ENCODE measurements at places on chromosomes 13 and 19.
A peak's percentile ranks its signal among the peaks of the same experiment; 100 is the strongest.

- no peak for DNase-seq
Measured at GRCh38 chr19:38318660-38319059, 985 bp upstream of the KCNK6 start.

- no peak for DNase-seq
Measured at GRCh38 chr19:19224150-19224851, 12.5 kb downstream of the NCAN start.

- no peak for DNase-seq
Measured at GRCh38 chr19:14542711-14543328, 13.4 kb downstream of the TECR start.

GRCh38 chr13:76226941-76227340 is 590.8 kb downstream of the LMO7 start:
- DNase-seq = no peak

DNA sequence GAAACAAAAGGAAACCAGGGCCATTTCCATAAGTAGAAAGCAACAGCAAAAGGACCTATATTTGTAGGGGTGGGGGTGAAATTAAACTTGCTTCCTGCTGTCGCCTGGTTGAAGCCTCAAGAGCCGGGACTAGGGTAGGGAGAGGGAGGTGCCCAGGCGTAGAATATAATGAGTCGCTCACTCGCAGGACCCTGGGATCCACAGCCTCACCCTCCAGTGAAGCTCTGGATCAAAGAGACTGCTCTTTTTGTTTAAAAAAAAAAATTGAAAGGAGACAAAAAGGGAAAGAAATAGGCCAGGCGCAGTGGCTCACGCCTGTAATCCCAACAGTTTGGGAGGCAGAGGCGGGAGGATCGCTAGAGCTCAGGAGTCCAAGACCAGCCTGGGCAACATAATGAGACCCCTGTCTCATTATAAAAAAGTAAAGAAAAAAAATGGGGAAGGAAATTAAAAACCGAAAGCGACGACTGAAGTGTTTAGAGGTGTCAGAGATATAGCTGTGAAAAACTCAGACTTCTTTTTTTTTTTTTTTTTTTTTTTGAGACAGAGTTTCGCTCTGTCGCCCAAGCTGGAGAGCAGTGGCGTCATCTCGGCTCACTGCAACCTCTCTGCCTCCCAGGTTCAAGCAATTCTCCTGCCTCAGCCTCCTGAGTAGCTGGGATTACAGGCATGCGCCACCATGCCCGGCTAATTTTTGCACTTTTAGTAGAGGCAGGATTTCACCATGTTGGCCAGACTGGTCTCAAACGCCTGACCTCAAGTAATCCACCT is 10.9 kb upstream of the ADGRE5 start:
- DNase-seq = peak; percentile 65

DNA sequence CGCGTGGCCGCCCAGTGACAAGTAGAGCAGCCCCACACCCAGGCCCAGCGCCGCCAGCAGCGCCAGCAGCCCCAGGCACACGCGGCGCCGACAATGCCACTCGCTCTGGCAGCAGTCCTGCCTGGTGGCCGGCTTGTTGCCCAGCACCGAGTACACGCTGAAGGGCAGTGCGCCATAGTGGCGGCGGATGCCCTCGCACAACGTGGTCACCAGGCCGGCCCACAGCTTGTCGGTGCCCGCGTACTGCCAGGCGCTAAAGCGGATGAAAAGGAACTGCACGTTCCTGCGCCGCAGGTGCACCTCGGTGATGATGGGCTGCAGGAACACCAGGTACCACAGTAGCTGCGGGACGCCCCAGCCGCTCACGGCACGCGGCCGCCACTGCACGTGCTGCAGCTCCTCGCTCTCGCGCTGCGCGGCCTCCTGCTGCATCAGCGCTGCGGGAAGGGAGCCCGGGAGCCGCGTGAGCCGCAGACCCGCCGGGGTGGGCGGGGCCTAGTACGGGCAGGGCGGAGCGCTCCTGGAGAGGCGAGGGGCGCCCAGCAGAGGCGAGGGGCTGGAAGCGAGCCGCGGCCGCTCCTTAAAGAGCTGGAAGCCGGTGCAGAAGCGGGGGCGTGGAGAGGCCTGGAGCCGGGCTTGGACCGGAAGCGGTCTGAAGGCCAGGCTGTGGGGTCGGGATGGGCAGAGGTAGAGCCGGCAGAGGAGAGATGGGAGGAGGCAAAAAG is 7.3 kb downstream of the NKPD1 start:
- DNase-seq = peak; percentile 51

DNA sequence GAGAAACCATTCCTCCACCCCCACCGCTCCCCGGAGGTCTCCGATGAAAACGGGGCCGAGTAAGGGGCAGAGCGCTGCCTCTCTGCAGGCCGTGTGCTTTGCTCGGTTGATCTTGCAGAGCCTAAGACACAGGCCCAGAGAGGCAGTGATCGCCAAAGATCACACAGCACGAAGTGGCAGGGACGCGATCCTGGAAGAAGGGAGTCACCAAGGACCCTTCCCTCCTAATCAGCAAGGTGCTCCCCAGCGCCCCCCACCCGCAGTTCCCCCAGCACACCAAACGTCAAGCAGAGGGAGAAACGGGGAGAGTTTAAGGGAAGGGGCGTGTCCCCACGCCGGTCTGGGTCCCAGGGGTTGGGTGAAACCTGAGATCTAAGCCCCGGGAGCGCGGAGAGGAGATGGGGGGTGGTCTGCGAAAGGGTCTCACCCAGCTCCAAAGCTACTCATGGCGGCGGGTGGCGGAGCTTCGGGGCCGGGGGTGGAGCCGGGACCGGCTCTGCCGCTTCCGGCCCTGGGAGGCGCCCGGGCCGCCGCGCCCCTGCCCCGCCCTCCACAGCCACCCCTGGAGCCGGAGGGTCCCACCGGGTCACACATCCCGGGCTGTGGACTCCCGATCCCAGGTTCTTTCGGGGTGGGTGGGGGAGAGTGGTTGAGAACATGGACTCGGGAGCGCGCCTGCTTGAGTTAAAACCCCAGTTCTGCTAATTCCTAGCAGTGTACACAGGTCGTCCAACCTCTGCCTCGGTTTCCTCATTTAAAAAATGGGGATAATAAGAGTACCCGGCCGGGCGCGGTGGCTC is at the start of gene EML2:
Gene EML2 (minus strand): TSS at position 468 of the 800 bp plus-strand sequence. CDS start 21 bp downstream, at position 447.
- DNase-seq = peak; percentile 76

DNA sequence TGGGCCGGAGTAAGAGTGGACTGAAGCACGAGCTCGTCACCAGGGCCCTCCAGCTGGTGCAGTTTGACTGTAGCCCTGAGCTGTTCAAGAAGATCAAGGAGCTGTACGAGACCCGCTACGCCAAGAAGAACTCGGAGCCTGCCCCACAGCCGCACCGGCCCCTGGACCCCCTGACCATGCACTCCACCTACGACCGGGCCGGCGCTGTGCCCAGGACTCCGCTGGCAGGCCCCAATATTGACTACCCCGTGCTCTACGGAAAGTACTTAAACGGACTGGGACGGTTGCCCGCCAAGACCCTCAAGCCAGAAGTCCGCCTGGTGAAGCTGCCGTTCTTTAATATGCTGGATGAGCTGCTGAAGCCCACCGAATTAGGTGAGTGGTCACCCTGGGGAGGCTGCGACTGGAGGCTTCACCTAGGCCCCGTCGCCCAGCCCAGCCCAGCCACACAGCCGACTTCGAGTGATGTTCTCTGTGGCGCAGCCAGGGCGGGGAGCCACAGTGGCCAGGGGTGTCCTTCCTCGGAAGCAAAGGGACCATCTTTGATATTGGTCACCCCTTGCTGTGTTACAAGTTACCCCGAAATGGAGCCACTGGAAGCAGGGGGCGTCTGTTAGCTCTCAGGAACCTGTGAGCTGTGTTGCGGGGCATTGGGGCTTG is 5.6 kb downstream of the PIAS4 start:
- no peak for DNase-seq

DNA sequence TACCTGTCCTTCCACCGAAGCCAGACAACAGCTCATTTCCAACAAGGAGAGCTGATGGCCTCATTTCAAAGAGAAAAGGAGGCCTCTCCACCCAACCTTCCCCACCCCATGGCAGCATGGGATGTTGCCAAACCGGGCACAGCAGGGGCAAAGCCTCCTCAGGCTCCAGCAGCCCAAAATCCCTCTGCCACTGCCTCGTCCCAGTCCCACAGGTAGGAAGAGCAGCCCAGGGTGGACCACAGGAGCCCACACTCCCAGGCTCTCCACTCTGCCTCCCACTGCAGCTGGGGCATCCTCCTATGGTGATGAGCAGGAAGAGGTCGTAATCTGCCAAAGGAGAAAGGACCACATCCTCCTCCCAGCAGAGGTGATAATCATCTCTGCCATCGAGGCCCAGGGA is 50.9 kb downstream of the PEPD start:
- no peak for DNase-seq

- no peak for DNase-seq
Measured at GRCh38 chr19:16025108-16026101, 50.9 kb upstream of the TPM4 start.

GRCh38 chr13:22090106-22090505 is 419.2 kb downstream of the FGF9 start:
- DNase-seq = no peak

DNA sequence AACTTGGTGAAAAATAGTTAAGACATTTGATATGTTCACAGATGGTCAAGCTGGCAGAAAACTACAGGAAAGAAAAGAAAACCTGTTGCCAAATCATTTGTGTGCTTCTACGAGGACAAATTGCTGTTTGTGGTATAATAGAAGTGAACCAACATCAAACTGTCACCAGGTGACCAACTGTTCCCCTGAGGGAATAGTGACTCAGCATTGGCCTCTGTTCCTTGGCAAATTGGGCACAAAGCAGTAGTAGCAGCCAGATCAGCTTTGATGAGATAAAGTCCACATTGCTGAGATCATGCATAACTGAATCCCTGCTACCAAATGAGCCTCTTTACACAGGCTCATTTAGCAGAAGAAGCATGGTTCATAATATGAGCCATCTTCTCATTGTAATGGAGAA is 103.5 kb downstream of the POSTN start:
- DNase-seq = no peak

DNA sequence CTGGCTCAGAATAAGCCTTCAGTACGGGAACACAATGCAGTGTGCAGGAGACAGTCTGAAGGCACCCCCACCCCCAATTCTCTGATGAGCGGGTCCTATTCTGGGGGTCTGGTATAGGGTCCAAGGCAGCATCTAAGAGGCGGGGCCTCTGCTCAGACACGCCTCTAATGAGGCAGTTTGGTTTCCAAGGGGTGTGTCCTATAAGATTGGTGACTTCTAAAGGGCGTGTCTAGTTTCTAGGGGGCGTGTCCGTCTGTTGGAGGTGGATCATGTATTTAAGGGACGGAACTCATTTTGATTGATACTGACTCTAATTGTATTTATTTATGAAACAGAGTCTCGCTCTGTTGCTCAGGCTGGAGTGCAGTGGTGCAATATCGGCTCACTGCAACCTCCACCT is 8.7 kb downstream of the FIZ1 start:
- no peak for DNase-seq

- no peak for DNase-seq
Measured at GRCh38 chr19:3374369-3375112, 8.2 kb downstream of the NFIC start.

- no peak for DNase-seq
Measured at GRCh38 chr13:110126391-110126961, 180.5 kb downstream of the COL4A1 start.

GRCh38 chr19:49155820-49156346 is 687 bp upstream of the HRC start:
- no peak for DNase-seq

DNA sequence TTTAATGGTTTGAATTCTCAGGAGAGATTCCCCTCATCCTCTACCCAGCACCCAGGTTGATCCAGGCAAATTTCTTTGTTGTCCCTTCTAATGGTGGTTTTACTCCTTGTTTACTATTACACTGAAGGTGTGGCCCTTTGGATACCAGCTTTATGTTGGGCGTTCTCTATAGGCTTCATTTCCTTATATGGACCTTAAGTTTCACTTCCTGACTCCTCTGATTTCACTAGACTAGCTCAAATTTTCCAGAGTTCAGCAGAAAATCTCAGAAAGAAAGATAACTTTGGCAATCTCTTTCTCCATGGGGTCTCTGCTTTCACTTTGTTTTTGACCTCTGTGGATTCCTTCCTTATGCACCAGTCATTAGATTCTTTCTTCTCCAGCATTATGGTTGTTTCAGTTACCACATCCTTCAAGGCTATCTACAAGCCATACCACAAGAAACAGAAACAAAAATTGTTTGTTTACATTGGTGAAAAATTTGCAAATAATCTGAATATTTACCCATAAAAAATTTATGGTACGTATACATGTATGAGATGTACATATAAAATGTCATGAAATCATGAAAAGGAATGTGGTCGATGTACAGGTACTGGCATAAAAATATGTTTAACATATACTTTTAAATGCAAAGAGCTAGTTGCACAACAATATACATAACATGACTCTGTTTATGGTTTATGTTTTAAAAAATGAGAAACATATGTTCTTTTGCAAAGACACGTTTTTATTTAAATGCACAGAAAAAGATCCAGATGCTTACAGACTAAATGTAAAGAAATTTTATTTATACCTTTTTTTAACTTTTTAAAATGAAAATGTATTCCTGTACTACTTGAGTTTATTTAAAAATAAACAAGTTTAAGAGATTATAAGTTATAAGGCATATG is 212.6 kb downstream of the LACC1 start:
- no peak for DNase-seq
